Central memory CD8-positive, alpha-beta T cell (primary cell): ENCODE measurements at places on chromosomes 12 and 14.

DNA sequence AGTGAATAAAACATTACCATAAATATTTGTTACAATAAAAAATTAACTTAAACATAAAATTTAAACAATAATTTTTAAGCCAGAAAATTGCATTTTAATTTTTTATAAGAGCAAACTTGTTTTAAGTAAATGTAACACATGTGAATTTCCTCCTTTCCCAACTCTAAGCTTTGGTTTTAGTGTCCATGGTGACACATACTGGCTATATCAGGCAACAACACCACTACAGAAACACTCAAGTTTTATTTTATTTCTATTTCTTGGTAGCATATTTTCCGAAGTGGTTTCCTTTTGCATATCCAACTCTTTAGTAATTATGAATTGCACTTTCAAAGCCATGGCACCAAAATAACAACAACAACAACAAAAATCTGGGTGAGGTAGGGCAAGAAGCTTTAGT is 2.2 kb downstream of the NELL2 start:
- DNase-seq, result no peak
- H3K27me3 ChIP-seq, result peaks cover 31% of the 10 kb centered on the region
- H3K36me3 ChIP-seq, result peaks cover 10% of the 10 kb centered on the region

GRCh38 chr12:89289720-89290119 is 62.6 kb downstream of the DUSP6 start:
- no peak overlapping the region for H3K4me3 ChIP-seq
- no peak for DNase-seq
- peaks cover 17% of the 10 kb centered on the region for H3K27me3 ChIP-seq
- H3K36me3 ChIP-seq, result no peaks in the 10 kb centered on the region
- no peak overlapping the region for H3K27ac ChIP-seq
- no peaks in the 10 kb centered on the region for H3K4me1 ChIP-seq

GRCh38 chr14:55930016-55930784 is 188.0 kb upstream of the PELI2 start:
- no peaks in the 10 kb centered on the region for H3K36me3 ChIP-seq
- H3K27ac ChIP-seq, result no peak overlapping the region
- H3K4me1 ChIP-seq, result no peaks in the 10 kb centered on the region
- DNase-seq, result no peak
- peaks cover 38% of the 10 kb centered on the region for H3K27me3 ChIP-seq
- H3K4me3 ChIP-seq, result no peak overlapping the region

GRCh38 chr14:95774265-95775160 is 60.6 kb upstream of the TCL1A start:
- H3K36me3 ChIP-seq, result no peaks in the 10 kb centered on the region
- H3K27ac ChIP-seq, result no peak overlapping the region
- peaks cover 40% of the 10 kb centered on the region for H3K27me3 ChIP-seq
- H3K4me3 ChIP-seq, result no peak overlapping the region
- DNase-seq, result peak; percentile 16

DNA sequence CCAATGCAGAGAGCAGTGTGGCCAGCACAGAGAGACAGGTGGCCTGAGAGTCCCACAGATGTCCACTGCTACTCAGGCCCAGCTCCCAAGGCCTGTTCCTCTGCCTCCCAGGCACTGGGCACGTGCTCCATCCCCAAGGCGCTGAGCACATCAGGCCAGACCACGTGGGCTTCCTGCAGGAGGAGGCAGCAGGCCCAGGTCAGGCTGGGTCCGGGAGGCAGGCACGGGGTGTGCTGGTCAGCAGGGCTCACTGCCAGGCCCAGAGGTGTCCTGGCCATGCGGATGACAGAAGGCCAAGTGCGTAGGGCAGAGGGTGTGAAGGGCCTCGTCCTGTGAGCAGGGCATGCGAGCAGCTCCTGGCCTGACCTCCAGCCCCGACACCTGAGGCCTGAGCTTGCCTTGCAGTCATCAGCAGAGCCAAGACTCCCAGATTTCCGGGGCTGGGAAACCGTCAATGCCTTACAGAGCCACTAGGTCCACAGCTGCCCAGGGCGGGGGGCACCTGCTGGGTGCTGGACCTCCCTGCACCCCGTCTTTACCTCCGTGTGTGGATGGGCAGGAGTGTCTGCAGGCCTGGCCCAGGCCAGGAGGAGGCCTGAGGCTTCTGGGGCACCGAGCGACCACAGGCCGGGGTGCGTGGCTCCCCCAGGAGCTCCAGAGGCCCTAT is 14.9 kb downstream of the TRMT61A start:
- H3K4me3 ChIP-seq, result no peak overlapping the region
- peaks cover 4% of the 10 kb centered on the region for H3K36me3 ChIP-seq
- no peak overlapping the region for H3K27ac ChIP-seq
- H3K4me1 ChIP-seq, result peaks cover 5% of the 10 kb centered on the region

GRCh38 chr12:42124764-42125387 is 19.8 kb downstream of the GXYLT1 start:
- no peak overlapping the region for H3K27ac ChIP-seq
- no peaks in the 10 kb centered on the region for H3K27me3 ChIP-seq
- H3K4me3 ChIP-seq, result no peak overlapping the region

DNA sequence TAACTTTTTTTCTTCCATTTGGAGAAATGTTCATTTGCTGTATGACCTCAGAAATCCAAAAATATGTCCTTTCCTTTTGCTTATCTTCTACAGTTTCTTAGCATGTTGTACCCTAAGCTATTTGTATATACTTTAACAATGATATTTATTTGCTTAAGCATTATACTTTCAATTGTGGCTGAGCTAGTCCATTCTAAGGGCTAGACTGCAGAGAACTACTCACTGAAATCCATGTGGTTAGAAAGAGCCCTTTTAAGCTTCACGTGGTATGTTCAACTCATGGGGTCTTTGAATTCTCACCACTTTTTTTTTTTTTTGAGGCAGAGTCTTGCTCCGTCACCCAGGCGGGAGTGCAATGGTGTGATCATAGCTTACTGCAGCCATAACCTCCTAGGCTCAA is 122.5 kb downstream of the HMGA2 start:
- no peak overlapping the region for H3K4me3 ChIP-seq
- peaks cover 19% of the 10 kb centered on the region for H3K27me3 ChIP-seq
- H3K36me3 ChIP-seq, result no peaks in the 10 kb centered on the region

DNA sequence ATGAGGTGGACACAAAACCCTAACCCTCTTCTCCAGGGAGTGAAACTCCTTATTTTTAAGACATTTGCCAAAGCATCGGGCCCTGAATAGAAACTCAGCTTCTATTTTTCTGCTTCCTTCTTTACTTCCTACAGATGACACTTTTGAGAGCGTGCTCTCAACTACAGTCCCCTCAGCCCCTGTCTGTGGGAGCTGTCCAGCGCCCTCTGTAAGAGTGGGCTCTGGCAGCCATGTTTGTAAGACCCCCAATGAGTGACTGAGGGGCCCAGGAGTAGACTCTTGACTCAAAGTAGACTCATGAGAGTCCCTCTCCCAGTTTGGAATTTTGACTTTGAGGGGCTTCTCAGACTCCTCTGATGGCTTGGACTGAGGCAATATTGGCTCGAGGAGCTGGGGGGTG is 25.5 kb upstream of the BATF start:
- no peaks in the 10 kb centered on the region for H3K36me3 ChIP-seq
- peak overlapping the region; percentile 45 for H3K4me3 ChIP-seq
- H3K27ac ChIP-seq, result peak overlapping the region; percentile 85

GRCh38 chr14:74601982-74602381 is 10.1 kb downstream of the LTBP2 start:
- no peaks in the 10 kb centered on the region for H3K36me3 ChIP-seq
- no peak for DNase-seq
- H3K4me1 ChIP-seq, result no peaks in the 10 kb centered on the region
- H3K4me3 ChIP-seq, result no peak overlapping the region
- no peaks in the 10 kb centered on the region for H3K27me3 ChIP-seq

GRCh38 chr12:58424735-58425392 is 483.5 kb downstream of the ATP23 start:
- DNase-seq, result no peak
- peaks cover 16% of the 10 kb centered on the region for H3K27me3 ChIP-seq
- H3K36me3 ChIP-seq, result no peaks in the 10 kb centered on the region

- no peaks in the 10 kb centered on the region for H3K4me1 ChIP-seq
- no peaks in the 10 kb centered on the region for H3K27me3 ChIP-seq
- H3K36me3 ChIP-seq, result no peaks in the 10 kb centered on the region
- H3K27ac ChIP-seq, result no peak overlapping the region
Observed at GRCh38 chr12:126668538-126668937, 1598.4 kb upstream of the TMEM132C start.

- H3K36me3 ChIP-seq, result peaks cover 2% of the 10 kb centered on the region
- peak within 1 kb of the TSS; percentile 83 for H3K4me3 ChIP-seq
- H3K27ac ChIP-seq, result peak within 1 kb of the TSS; percentile 65
Observed at GRCh38 chr14:64465191-64465822, at the start of gene AKAP5. Gene AKAP5, plus strand, starts transcription at chr14:64465499. Its CDS starts 2,896 bp downstream, at chr14:64468395.

DNA sequence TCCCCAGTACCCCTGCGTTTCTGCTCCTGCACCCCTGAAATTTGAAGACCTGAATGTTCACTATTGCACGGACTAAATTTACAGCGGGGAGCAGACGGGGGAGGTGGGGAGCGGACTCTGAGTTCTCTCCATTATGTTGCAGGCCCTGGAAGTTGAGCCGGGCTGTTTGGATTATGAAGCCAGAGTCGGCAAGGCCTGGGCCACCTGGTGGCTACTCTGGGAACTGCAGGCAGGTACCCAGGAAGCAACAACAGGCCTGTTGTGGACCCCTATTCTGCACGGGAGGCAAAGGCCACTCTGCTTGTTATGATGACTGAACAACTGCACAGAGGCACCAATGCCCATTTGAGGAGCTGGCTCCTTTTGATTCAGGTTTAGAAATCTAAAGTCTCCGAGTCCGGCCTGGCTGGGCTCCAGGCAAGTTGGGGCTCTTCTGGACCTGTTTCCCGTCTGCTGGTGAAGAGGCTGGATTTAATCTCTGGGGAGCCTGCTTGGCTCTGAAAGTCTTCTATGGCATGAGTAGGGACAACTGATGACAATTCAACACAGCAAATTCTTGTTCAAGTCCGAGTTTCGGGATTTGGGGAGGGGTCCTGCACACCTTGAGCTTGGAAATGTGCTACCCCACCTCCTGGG is 34.1 kb upstream of the FAM181A start:
- H3K4me3 ChIP-seq, result no peak overlapping the region
- peak; percentile 44 for DNase-seq
- peaks cover 4% of the 10 kb centered on the region for H3K4me1 ChIP-seq
- H3K36me3 ChIP-seq, result peaks cover 2% of the 10 kb centered on the region

DNA sequence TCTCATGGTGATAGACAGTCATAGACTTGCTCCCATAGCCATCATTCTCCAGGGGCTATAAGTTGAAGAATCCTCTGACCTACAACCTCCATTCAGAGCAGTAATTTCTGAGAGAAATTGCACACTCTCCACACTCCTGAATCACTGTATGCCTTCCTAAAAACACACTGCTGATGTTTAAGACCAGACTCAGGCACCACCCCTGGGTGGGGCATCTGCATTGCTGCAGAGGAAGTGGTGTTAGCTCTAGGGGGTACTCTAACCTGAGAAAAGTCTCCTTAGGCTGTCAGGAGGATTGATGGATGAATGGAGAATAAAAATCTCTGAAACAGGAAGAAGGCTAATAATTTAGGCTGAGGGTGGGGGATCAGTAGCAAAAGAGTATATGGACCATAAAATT is 436.1 kb downstream of the DAD1 start:
- no peak overlapping the region for H3K4me3 ChIP-seq
- no peaks in the 10 kb centered on the region for H3K4me1 ChIP-seq
- H3K27me3 ChIP-seq, result peaks cover 9% of the 10 kb centered on the region
- H3K36me3 ChIP-seq, result no peaks in the 10 kb centered on the region
- no peak for DNase-seq

GRCh38 chr12:9971181-9971580 is at the start of gene CLEC12A:
Gene CLEC12A, plus strand, starts transcription at chr12:9971409. Its CDS starts 188 bp downstream, at chr12:9971597.
- DNase-seq, result no peak
- peaks cover 25% of the 10 kb centered on the region for H3K27me3 ChIP-seq
- H3K36me3 ChIP-seq, result no peaks in the 10 kb centered on the region
- no peak within 1 kb of the TSS for H3K27ac ChIP-seq
- no peak within 1 kb of the TSS for H3K4me3 ChIP-seq
- no peaks in the 10 kb centered on the region for H3K4me1 ChIP-seq

DNA sequence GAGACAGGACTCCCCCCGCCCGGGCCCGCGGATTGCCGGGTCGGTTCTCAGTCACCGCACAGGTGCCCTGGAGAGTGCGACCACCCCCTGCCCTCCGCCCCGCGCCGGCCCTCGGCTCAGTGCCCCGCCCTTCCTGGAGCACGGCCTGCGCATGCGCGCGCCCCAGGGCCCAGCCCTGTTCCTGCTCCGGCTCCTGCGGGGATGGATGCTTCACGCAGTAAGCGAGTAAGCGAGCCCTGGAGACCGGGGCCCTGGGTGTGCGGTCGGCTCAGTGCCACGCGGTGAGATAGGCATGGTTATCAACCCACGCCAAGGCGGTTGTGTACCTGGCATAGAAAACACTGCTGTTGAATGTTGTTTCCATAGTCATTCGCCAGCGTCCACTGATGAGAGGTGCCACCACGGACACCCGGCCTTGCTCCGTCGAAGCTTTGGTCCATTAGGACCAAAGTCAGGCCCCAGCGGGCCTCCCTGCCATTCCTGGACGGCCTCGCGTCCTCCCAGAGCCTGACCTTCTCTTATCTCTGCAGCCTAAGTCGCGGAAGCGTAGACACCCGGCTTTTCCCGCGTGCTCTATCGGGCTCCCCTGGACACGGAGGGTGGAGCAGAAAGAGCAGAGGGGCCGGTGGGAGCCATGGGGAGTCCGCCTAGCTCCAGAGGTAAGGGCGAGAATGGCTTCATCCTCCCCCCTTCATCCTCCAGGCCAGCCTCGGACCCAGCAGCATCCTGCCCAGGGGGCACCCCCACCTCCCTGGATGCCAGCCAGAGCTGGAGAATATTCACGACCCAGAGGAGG is 90.6 kb downstream of the PAPOLA start:
- peaks cover 12% of the 10 kb centered on the region for H3K4me1 ChIP-seq
- H3K27me3 ChIP-seq, result peaks cover 27% of the 10 kb centered on the region
- peaks cover 3% of the 10 kb centered on the region for H3K36me3 ChIP-seq
- peak overlapping the region; percentile 71 for H3K27ac ChIP-seq

- H3K27ac ChIP-seq, result no peak overlapping the region
- no peaks in the 10 kb centered on the region for H3K27me3 ChIP-seq
- no peaks in the 10 kb centered on the region for H3K4me1 ChIP-seq
- H3K36me3 ChIP-seq, result peaks cover under 1% of the 10 kb centered on the region
- DNase-seq, result no peak
Observed at GRCh38 chr14:103002578-103003350, 54.6 kb downstream of the CDC42BPB start.

- no peak for DNase-seq
- H3K27ac ChIP-seq, result no peak overlapping the region
- H3K27me3 ChIP-seq, result peaks cover 39% of the 10 kb centered on the region
- H3K4me1 ChIP-seq, result peaks cover 14% of the 10 kb centered on the region
- no peak overlapping the region for H3K4me3 ChIP-seq
Observed at GRCh38 chr12:12167847-12168246, 97.1 kb downstream of the BCL2L14 start.

- no peak overlapping the region for H3K4me3 ChIP-seq
- H3K4me1 ChIP-seq, result no peaks in the 10 kb centered on the region
- no peaks in the 10 kb centered on the region for H3K27me3 ChIP-seq
- peaks cover 3% of the 10 kb centered on the region for H3K36me3 ChIP-seq
Observed at GRCh38 chr12:61369241-61369910, 890.8 kb upstream of the USP15 start.
